ENCODE measurements at places on chromosomes 16 and 17.

GRCh38 chr16:76207270-76207669 lies 69.9 kb upstream of the CNTNAP4 start:
- no peak for DNase-seq

DNA sequence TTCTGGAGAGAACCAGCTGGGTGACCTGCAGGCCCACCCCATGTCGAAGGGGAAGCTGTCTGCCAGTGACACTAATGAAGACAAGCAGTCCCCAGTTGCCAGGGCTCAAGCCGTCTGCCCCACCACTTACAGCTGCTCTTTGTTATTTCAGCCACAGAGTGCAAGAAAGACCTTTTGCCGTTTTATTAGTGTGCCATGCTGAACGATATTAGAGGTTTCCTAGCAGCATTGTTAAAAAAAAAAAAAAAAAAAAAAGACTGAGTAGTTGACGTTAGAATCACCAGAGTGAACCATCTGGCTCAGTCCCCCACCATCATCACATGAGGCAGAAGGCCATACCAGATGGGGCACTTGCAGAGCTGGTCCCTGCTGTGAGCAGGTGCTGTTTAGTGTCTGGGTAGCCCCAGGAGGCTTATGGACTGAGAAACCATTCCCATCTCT lies 26.5 kb upstream of the SLC39A11 start:
- peak; percentile 64 for DNase-seq

GRCh38 chr16:10447289-10447688 lies 61.4 kb downstream of the ATF7IP2 start:
- DNase-seq = no peak

GRCh38 chr17:78268951-78269905 lies 37.8 kb downstream of the TMEM235 start:
- no peak for DNase-seq

DNA sequence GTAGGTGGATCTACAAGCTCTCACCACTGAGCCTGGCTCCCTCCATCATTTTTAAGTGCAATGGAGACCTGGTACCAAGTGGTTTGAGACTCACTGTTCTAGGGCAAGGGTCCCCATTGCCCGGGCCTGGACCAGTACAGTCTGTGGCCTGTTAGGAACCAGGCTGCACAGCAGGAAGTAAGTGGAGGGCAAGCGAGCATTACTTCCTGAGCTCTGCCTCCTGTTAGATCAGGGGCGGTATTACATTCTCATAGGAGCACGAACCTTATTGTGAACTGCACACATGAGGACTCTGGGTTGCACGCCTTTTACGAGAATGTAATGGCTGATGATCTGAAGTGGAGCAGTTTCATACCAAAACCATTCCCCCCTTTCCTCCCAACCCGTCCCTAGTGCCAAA lies 6.8 kb upstream of the ZNF594 start:
- no peak for DNase-seq

GRCh38 chr17:42002792-42003301 lies 14.4 kb downstream of the DNAJC7 start:
- DNase-seq = no peak

DNA sequence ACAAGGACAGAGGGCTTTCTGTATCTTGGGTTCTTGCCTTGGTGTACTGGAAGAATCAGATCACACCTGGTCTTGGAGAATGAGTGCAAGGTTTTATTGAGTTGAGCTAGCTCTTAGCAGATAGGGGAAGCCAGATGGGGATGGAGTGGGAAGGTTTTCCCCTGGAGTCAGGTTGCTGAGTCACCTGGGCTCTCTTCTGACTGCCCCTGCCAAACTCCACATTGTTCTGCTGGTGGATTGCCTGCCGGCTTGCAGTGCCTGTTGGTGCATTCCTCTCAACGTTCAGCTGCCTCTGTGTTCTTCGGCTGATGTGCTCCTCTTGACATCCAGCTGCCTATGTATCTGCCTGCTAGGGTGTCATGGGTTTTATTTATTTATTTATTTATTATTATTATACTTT lies 1431.1 kb downstream of the CDH8 start:
- DNase-seq = no peak

GRCh38 chr17:18203308-18203707 lies 19.7 kb downstream of the ALKBH5 start:
- no peak for DNase-seq

- no peak for DNase-seq
These were observed 30.9 kb downstream of the DCAKD start for GRCh38 chr17:45020354-45021138.

DNA sequence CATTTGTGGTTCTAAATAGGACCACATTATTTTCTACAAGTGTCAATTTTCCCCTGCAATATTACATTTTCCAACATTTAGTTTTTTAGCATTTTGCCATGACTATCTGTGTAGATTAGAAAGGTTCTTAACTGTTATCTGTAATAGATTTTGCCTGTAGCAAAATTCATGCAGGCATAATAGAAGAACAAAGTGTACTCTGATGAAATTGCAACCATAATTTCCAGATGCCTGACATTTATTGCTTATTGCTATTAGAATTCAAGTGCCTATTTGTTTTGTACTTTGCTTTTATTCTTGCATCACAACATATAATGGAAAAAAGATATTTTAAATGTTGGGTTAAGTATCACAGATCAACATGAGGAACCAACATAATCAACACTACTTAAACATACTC lies 337.7 kb downstream of the TOX3 start:
- no peak for DNase-seq
